Activated CD8-positive, alpha-beta memory T cell treated with anti-CD3 and anti-CD28 coated beads, Interleukin-2, amount 50 U/mL, for 4 hours (primary cell): ENCODE measurements at places on chromosomes 13 and 19.

GRCh38 chr13:51714663-51715168, 89.2 kb downstream of the DHRS12 start:
- DNase-seq: no peak

- no peak for DNase-seq
These were observed 146.8 kb downstream of the FOXO1 start for GRCh38 chr13:40519637-40520036.

GRCh38 chr19:1402411-1403070, 1.2 kb upstream of the GAMT start:
- no peak for DNase-seq

DNA sequence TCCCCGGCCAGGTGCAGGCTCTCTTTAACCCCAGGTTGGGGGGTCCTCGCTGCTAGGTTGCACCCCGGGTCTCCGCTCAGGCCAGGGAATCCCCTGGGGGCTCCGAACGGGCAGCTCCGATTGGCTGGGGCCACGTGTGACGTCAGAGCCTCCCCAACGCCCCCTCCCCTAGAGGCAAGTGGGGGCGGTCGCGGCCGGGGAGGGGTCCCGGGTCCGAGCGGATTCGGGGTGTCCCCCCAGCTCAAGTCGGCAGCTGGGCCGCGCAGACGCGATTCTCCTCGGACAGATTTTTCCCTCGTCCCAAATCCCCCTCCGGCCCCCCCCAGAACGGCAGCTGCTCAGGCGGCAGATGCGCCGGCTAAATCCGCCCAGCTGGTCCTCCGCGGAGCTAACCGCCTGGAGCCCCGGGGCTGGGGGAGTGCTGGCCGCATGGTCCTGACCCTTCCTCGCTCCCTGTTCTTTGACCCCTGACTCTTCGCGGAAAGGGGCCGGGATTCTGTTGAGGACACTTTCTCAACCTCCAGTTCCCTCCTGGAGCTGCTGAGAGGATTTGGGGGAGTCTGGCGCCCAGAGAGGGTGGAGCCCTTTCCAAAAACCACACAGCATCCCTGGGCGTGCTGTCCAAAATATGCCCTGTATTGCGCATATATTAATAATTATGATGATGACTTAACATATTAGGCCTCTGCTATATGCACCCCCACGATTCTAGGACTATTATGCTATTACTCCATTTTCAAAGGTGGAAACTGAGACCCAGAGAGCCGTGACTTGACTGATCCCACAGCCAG, 25.4 kb upstream of the SEMA6B start:
- no peak for DNase-seq

GRCh38 chr19:49651029-49651819, 9.2 kb downstream of the SCAF1 start:
- DNase-seq: no peak

DNA sequence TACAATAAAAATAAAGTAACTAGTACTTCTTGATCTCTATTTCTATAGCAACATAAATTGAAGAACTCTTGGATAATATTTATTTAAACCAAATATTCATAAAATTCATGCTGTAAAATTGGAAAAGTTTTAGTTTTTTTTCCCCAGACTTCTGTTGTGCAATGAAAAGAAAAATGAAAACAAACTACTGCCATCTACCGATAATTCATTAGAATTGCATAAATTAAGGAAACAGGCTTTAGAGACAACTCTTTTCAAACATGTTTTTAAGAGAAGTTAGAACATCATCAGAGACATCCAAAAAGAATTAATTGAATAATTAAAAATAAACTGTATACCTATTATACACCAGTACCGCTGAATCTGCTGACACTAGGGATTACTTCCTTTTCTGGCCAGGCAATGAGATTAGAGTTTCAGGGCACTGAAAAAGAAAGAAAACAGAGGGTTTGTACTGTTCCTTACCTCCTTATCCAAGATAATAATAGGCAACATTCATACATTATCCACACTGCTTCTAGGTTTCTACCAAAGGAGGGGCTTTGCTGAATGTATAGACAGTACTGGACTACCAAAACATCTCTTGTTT, 4.9 kb downstream of the CCDC122 start:
- no peak for DNase-seq

DNA sequence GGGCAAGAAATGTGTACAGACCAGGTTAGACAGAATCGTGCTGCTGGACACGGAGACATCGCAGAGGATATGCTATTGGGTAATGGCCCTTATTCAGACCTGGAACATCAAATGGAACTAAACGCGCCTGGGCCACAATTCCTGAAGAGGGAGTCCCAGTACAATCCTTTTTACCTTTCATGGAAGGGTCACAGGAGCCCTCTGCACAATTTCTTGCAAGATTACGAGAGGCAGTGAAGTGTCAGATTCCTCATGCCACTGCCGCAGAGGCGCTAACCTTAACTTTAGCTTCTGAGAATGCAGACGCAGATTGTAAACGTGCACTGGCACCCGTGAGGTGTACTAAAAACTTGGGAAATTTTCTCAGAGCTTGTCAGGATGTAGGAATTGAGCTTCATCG, 18.1 kb downstream of the CLEC4M start:
- no peak for DNase-seq

- no peak for DNase-seq
These were observed 8.3 kb downstream of the GTF3A start for GRCh38 chr13:27432611-27433210.

DNA sequence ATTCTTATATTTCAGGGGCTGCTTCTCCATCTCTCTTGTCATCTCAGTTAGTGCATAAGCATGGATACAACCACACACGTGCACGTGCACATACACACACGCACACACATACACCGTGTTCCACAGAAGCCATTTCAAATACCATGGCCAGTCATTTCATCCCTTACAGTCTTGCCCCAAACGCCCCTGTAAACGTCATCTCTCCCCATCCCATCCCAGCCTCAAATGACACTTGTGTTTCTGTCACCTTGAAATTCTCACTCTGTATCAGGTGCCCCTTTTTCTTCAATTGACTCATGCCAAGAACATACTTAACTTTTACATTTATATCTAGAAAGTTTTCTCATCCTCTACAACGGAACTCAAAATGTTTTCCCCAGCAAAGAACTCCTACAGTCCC, 220.5 kb downstream of the IRS2 start:
- no peak for DNase-seq

DNA sequence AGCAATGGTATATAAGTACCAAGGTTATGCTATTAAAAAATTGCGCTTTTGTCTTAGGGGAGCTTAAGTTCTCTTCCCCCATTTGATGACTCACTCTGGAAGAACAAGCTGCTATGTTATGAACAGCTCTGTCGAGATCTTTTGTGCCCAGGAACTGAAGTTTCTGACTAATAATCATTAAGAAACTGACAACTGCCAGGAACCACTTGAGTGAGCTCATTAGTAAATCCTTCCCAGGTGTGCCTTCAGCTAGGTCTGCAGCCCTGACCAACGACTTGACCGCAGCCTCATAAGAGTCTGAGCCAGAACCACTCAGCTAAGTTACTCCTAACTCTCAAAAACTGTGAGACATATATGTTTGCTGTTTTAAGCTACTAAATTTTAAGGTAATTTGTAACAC, 147.8 kb downstream of the SLITRK6 start:
- DNase-seq: no peak
